ENCODE measurements at places on chromosomes 16 and 17. TPM values are rescaled to one million over a fixed set of nuclear protein-coding genes. Genes with fewer than 3 reads are reported as not detected.

The PPP1R1B gene
- 4.8 TPM for total RNA-seq

The RAD51C gene
- total RNA-seq = 15.6 TPM

The FOXJ1 gene
- 0.19 TPM for total RNA-seq

DNA sequence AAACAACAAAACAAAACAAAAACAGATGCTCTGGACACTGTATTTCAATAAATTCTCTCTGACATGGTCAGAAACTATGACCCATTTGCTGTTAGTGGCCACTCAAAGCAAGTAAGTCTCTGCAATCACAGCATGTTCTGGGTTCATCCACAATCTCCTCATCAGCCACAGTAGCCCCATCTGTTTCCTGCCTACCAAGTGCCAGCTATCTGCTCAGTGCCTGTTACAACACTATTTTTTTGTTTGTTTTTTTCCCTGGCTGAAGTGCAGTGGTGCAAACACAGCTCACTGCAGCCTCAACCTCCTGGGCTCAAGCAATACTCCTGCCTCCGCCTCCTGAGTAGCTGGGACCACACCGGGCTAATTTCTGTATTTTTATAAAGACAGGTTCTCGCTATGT is 137.9 kb downstream of the SOX9 start:
- no peak for DNase-seq
- no peaks in the 10 kb centered on the region for H3K4me1 ChIP-seq
- H3K36me3 ChIP-seq = no peaks in the 10 kb centered on the region
- H3K27me3 ChIP-seq = no peaks in the 10 kb centered on the region
- H3K27ac ChIP-seq = no peak overlapping the region

DNA sequence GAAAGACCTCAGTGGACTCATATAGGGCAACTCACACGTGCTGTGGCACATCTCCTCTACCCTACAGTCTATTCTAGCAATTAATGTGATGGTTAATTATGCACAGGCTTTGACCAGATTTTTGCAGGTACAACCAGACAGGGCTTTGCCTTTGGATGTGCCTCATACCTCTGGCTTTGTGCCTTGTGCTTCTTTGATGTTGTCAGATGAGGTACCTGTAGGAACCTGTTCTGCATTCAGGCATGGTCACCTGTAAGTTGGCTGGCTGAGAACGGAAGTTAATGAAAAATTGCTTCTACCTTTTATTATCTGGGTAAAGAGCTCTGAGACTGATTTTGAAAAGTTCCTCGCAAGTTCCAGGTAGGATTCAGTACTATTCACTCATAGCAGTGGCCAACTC is 462.9 kb upstream of the ZFHX3 start:
- H3K27me3 ChIP-seq = no peaks in the 10 kb centered on the region
- no peak overlapping the region for H3K4me3 ChIP-seq

DNA sequence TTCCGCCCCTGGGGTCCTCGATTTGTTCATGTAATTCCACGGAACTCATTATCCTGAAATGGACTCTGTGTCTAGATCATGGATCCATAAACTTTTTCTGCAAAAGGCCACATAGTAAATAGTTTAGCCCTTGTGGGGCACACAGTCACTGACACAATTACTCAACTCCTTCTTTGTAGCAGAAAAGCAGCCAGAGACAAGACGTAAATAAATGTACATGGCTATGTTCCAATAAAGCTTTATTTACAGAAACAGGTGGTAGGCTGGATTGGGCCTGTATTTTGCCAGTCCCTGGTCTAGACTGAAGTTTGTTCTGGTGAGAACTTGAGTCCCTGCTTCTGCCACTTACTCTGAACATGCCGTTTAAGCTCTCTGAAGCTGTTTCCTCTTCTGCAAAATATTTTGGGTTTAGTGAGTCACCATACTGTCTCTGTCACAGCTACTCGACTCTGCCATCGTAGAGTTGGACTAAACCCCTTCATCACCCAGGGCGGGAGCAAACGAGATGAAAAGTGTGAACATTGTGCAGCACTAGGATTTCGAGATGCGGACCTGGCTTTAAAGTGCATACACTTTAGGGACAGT is 61.9 kb upstream of the FOXF1 start:
- H3K36me3 ChIP-seq = no peaks in the 10 kb centered on the region
- no peak for DNase-seq
- H3K27ac ChIP-seq = no peak overlapping the region
- no peaks in the 10 kb centered on the region for H3K27me3 ChIP-seq

GRCh38 chr16:27449434-27450195 is 47.6 kb downstream of the IL21R start:
- no peaks in the 10 kb centered on the region for H3K27me3 ChIP-seq
- no peaks in the 10 kb centered on the region for H3K36me3 ChIP-seq
- H3K4me3 ChIP-seq = no peak overlapping the region
- no peak for DNase-seq

GRCh38 chr16:34078691-34079090 is 619.3 kb downstream of the TP53TG3F start:
- no peaks in the 10 kb centered on the region for H3K4me1 ChIP-seq
- no peaks in the 10 kb centered on the region for H3K27me3 ChIP-seq
- H3K4me3 ChIP-seq = no peak overlapping the region
- H3K27ac ChIP-seq = no peak overlapping the region
- DNase-seq = no peak

DNA sequence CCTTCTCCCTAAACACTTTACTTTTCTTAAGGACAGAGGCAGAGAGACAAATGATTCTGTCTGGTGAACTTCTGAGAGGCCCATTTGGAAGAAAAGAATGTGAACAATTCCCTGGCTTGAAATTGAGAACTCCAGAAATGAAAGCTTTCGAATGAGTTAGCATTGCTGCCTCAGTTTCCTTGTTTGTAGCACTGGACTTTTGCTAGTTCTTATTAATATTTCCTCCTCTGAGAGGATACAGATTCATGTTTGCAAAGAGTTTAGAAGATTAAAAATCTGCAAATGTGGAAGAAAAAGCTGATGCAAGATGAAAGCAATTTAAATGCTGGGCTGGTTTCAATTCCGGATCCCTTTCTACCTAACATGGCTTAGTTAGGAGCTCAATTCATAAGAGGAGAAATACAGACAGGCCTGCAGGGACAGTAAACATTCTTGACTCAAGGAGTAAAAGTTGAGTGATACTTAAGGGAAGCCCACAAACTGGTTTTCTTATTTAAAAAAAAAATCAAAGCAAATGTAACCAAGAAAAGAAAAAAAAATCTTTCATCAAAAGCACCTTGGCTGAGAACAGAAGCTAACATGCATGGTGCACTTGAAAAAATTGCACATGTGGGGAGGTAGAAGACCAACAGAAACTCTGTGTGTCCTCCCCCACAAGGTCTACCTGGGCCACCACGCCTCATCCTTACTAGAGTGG is 27.1 kb downstream of the HNF1B start:
- no peaks in the 10 kb centered on the region for H3K4me1 ChIP-seq
- H3K4me3 ChIP-seq = no peak overlapping the region
- H3K27ac ChIP-seq = no peak overlapping the region
- H3K36me3 ChIP-seq = no peaks in the 10 kb centered on the region
- no peak for DNase-seq

GRCh38 chr16:66908116-66908515 is 10.6 kb downstream of the CDH16 start:
- peaks cover 81% of the 10 kb centered on the region for H3K4me1 ChIP-seq
- DNase-seq = no peak
- H3K4me3 ChIP-seq = no peak overlapping the region
- H3K36me3 ChIP-seq = no peaks in the 10 kb centered on the region
- H3K27me3 ChIP-seq = no peaks in the 10 kb centered on the region
- peak overlapping the region; percentile 26 for H3K27ac ChIP-seq

DNA sequence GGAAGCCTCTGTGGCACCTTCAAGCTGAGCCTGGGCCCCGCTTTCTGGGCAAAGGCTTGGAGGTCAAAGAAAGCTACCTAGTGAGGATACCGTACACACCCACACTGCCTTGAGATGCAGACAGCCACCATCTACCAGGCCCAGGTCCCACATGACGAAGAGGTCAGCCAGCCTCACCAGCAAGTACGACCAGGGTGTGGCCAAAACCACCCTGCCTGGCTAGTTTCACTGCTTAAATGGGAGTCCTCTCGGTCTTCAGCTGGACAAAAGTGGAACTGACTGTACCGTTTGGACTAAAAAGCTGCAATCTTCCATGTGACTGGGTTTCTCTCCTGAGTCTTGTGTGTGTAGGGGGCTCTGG is 21.6 kb downstream of the VASN start:
- H3K27me3 ChIP-seq = no peaks in the 10 kb centered on the region
- no peak overlapping the region for H3K4me3 ChIP-seq
- DNase-seq = no peak

DNA sequence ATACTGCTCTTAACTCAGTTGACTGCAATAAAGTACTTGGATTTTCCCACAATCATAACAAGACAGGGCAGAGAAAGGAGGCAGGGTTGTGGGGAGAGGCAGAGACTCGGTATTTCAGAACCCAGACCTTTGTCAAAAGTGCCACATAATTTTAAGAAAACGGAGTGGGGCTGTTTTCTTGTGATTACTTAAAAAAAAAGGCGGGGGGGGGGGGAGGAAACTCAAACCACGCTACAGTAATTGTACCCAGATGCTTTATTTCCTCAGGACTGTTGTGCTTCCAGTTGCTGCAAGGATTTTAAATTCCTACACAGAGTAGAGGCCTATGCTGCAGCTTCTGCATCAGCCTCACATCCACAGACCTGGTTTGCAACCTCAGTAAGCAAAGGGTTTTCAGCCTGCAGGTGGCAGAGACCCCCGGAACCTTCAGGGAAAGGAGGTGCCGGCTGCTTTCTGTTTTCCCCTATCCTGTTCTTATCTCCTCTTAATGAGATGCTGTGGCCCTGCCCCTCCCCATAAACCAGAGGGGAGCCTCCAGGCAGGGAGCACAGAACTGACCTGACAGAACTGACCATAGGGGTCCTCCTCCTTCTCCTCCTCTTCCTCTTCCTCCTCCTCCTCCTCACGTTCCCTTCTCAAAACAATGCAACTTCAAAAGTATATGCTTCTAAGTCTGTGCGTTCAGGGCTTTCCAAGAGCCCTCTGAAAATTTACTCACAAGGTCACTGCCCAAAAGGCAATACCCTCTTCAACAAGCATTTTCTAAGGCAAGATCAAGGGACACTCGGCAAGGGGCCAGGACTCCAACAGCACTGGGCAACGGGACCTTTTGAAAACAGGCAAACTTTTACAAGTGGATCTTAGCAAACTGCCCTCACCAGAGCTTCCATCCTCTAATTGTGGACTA is 7.5 kb downstream of the AXIN2 start:
- peaks cover 31% of the 10 kb centered on the region for H3K4me1 ChIP-seq
- no peaks in the 10 kb centered on the region for H3K36me3 ChIP-seq
- DNase-seq = no peak
- no peak overlapping the region for H3K27ac ChIP-seq
- no peak overlapping the region for H3K4me3 ChIP-seq
- no peaks in the 10 kb centered on the region for H3K27me3 ChIP-seq

DNA sequence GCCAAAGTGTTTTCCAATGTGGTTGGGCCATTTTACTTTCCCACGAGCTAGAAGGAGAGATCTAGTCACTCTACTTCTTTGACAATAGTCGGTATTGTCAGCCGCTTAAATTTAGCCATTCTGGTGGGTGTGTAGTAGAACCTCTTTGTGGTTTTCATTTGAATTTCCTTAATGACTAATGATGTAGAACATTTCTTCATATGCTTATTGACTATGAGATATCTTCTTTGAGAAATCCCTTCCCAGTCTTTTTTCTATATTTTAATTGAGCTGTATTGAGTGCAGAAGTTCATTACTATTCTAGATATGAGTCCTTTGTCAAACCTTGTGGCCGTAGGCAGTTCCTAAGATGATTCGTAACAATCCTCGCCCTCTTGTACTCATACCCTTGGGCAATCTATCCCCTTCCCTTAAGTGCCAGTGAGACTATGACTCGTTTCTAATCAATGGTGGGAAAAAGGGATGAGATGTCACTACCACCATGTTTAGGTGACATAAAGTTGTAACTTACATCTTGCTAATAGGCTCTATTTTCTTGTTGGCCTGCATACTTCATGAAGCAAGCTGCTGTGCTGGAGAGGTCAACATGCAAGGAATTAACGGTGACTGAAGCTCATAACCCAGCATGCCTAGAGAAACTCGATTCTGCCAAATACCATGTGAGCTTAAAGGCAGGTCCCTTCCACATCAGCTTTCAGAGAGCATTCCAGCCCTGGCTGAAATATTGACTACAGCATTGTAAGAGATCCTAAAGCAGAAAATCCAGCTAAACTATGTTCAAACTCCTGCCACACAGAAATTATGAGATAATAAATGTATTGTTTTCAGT is 817.9 kb upstream of the SOX9 start:
- no peak overlapping the region for H3K4me3 ChIP-seq
- no peaks in the 10 kb centered on the region for H3K36me3 ChIP-seq
- H3K27me3 ChIP-seq = no peaks in the 10 kb centered on the region
- no peak overlapping the region for H3K27ac ChIP-seq
- no peak for DNase-seq

GRCh38 chr16:82187829-82188228 is 17.8 kb upstream of the MPHOSPH6 start:
- H3K27ac ChIP-seq = no peak overlapping the region
- H3K4me3 ChIP-seq = no peak overlapping the region
- no peaks in the 10 kb centered on the region for H3K27me3 ChIP-seq
- no peaks in the 10 kb centered on the region for H3K36me3 ChIP-seq

DNA sequence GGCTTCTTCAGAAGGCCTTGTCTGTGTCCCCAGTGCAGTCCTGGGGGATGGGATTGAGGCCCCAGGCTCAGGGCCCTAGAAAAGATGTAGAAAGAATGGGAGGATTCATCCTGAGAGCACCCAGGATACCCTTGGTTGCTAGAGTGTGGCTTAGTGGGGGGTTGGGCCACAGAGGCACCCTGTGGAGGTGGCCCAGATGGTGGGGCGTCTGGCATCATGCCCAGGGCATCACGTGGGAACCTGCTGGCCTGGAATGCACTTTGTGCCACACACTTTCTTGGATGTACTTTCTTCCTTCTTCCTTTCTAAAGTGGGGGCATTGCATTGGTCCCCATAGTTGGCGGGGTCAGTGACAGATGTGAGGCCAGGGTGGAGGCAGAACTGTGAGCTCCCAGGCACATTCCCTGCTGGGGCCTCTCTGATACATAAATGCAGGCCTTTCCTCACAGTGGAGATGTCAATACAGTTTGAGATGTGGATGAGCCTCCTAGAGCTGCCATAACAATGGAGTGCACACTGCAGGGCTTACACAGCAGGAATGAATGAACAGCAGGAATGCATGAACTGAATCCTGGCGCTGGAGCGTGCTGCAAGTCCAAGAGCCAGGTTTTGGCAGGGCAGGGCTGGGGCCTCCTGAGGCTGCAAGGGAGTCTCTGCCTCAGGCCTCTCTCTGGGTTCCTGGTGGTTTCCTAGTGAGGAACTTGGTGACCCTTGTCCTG is 43.3 kb downstream of the MGAT5B start:
- no peaks in the 10 kb centered on the region for H3K4me1 ChIP-seq
- H3K4me3 ChIP-seq = no peak overlapping the region
- H3K36me3 ChIP-seq = no peaks in the 10 kb centered on the region

DNA sequence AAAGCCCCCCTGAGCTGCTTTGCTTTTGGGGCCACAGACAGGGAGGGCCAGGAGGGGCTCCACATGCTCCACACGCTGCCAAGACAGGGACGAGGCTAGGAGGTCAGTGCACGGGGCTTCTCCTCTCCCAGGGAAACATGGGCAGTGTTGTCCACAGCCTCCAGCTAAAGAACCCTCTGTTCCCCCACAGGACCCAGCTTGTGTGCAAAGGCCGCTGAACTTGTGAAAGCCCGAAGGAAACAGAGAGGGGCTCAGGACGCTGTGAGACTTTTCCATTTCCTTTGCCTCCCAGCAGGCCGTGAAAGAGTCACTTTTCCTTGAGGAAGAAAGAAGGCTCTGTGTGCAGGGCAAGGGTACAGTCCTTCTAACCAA is 9.7 kb downstream of the CDRT4 start:
- H3K27me3 ChIP-seq = no peaks in the 10 kb centered on the region
- no peak for DNase-seq
- H3K27ac ChIP-seq = peak overlapping the region; percentile 87
- H3K36me3 ChIP-seq = no peaks in the 10 kb centered on the region
- no peaks in the 10 kb centered on the region for H3K4me1 ChIP-seq

- H3K27ac ChIP-seq = no peak overlapping the region
- DNase-seq = no peak
- H3K36me3 ChIP-seq = no peaks in the 10 kb centered on the region
Observed at GRCh38 chr17:74964988-74965622, 7.5 kb downstream of the HID1 start.

All from esophagus squamous epithelium (tissue), 5 donors.